ENCODE measurements at places on chromosomes 1 and 21.

- DNase-seq: no peak
Observed at GRCh38 chr1:37423810-37424209, 50.6 kb upstream of the ZC3H12A start.

GRCh38 chr1:31099293-31100032, 33.9 kb upstream of the PUM1 start:
- no peak for DNase-seq

GRCh38 chr1:221992427-221992826, 250.5 kb upstream of the DUSP10 start:
- no peak for DNase-seq

DNA sequence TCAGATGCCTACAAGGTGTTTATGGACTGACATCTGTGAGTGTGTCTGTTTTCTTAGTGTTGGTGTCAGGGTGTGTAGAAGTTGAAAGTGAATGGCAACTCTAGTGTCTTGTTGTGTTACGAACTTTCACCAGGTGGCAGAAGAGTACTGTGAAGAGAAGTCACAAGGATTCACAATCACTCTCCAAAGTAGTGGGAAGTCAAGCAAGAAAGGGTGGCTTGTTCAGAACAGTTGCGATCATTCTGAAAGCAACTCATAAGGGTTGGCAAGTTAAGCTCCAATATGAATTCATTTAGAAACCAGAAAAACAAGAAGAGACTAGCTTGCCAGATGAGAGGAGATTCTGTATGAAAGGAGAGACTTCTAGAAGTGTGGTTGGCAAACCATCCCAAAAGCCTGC, 86.1 kb downstream of the FASLG start:
- DNase-seq: peak; percentile 44
